ENCODE measurements at places on chromosomes 6 and 20.

DNA sequence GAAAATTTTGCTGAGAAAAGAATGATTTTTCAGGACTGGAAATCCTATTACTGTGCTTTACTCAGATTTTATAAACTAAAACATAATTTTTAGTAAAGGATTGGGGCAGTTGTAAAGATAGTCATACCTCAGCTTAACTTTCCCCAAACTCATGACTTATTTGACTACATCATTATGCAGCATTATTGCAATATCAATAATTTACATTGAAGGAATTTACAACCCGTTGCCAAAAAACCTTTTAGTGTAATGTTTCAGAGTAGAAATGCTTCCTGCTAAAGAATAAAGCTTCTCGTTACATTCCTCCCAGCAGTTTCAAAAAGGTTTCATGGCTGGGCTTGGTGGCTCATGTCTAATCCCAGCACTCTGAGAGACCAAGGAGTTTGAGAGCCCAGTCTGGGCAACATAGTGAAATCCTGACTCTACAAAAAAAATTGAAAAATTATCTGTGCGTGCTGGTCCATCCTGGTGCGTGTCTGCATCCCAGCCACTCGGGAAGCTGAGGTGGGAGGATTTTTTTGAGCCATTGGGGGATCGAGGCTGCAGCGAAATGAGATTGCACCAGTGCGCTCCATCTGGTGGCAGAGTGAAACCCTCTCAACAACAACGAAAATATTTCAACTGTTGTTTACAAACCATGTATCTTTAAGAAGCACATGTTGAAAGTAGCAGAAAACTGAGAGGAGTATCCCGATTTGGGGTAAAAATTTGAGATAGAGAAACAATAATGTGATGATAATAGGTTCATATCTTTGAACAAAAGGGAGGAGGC lies 4.4 kb downstream of the AMD1 start:
- no peak for DNase-seq

GRCh38 chr20:22688485-22688884 lies 104.1 kb upstream of the FOXA2 start:
- DNase-seq: no peak

DNA sequence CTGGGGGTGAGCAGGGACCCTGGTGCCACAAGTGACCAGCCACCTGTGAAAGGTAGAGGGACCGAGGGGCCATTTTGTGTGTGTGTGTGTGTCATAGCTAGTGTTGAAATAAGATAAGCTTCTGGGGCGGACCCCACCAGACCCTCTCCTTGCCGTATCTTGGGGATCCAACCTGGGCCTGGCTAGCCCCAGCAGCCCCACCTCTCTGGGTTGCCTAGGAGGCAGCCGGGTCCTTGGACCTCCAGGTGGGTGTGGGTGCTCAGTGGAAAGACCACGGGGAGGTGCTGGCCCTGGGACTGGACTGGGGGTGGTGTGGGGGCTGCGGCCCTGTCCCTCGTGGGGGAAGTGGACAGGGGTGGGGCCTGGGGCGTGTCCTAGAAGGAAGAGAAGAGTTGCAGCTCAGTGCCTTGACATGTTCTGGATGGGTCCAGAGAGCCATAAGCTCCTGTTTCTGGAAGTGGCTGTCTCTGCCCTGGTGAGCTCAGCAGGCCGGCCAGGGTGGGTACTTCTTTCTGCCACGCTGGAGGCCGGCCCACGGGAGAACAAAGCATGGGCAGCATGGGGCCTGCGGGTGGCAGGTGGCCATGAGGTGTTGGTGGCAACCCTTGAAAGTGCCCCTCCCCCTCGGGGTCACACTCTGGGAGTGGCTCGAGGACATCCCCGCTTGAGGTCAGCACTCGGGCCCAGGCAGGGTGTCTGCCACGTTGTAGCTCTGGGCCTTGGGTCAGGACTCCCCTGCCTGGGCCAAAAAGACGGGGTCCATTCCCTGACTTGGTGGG lies 8.4 kb downstream of the RBBP8NL start:
- no peak for DNase-seq

- no peak for DNase-seq
These were observed 12.9 kb upstream of the NKX2-2 start for GRCh38 chr20:21526776-21527175.

- no peak for DNase-seq
These were observed 263.4 kb upstream of the ECI2 start for GRCh38 chr6:4398791-4399190.

GRCh38 chr6:33197431-33198048 lies 2.9 kb downstream of the RXRB start:
- DNase-seq: no peak
